Stimulated activated CD8-positive, alpha-beta memory T cell treated with anti-CD3 and anti-CD28 coated beads, Interleukin-7, amount 100 ng/mL, for 48 hours (primary cell): ENCODE measurements at places on chromosomes 3 and 15.

GRCh38 chr15:46039703-46040102, 404.9 kb downstream of the SQOR start:
- DNase-seq: no peak

GRCh38 chr15:66704019-66704802, 2.2 kb downstream of the SMAD6 start:
- no peak for DNase-seq

GRCh38 chr15:80308002-80308401, 56.0 kb upstream of the CTXND1 start:
- no peak for DNase-seq

DNA sequence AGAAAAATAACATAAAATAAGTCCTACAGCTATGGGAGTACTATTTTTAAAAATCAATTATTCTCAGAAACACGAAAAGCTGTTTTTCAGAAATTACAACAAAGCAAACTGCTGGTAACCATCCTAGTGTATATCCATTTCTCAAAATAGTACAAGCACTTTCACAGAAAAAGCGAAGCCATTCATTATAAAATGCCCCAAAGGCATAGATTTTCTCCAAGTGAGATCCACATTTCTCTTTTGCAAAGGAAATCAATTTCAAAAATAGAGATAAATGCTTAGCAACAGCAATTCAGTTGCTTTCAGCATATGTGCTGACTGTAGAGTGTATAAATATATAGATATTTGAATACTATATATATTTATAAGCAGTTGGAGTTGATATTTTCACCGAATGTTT, 1266.3 kb downstream of the SI start:
- no peak for DNase-seq

GRCh38 chr15:29921130-29921601, 98.9 kb upstream of the TJP1 start:
- DNase-seq: no peak

DNA sequence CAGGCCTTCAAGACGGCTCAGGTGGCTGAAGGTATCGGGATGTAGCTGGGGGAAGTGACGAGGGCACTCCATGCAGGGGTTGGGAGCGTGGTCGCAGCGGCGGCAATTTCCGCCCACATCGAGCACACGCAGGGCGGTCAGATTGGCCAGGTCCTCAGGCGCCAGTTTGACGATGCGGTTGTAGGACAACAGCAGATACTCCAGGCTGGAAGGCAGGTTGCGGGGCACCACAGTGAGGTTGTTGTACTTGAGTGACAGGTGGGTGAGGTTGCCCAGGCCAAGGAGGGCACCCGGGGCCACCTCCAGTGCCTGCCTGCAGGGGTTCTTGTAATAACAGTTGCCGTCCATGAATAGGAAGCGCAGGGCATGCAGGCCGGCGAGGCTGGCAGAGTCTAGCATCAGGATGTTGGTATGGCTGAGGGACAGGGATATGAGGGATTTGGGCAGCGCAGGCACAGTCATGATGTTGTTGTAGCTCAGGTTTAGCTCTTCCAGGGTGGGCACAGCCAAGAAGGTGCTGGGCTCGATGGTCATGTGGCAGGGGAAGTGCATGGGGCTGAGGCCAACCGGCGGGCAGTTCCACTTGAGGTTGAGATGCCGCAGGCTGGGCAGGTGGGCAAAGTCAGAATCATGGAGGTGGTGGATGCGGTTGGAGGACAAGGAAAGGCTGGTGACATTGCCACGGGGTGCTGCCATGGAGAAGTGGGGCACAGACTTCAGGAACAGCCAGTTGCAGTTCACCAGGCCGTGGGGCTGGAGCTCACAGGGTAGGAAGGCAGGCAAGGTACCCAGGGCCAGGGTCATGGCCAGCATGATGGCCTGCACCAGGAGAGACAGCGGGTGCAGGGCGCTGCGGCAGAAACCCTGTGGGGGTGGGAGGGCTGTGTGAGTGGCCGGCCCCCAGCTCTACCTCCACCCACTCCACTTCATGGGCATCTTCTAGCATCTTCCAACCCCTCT, 1.7 kb downstream of the TLR9 start:
- DNase-seq: no peak

DNA sequence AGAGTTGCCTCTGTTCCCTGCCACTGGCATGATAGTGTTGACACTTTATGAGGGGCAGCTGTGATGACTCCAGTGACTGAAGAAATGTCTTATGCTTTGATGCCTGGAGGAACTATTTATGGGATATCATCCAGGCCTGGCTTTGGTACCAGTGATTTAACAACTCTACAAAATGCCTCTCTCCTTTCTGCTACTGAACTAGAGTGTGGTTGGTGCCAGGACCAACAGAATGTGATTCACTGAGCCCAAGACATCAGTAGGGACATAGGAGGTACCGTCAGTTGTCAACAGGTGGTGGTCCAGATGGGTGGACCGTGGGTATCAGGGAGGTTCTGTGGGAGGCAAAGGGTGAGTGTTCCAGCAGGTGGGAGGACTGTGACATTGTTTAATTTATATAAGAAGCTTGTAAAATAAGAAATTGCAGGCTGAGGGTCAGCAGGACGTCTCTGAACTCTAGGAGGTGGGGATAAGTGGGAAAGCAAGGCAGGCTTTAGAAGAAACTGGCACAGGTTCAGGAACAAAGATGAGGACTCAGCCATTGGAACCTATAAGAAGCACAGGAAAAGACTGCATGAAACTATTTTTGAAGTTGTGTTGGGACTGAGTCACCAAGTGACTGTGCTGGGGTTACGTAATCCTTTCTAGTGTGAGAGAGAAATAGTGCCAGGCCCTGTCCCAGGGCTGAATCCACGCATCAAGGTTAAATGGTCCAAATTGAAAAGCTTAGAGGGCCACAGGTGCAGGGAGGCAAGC, 28.5 kb upstream of the SLC7A14 start:
- no peak for DNase-seq

- no peak for DNase-seq
Observed at GRCh38 chr15:44023176-44023575, 171.9 kb downstream of the FRMD5 start.

GRCh38 chr3:135038186-135038585, 243.1 kb downstream of the EPHB1 start:
- no peak for DNase-seq

DNA sequence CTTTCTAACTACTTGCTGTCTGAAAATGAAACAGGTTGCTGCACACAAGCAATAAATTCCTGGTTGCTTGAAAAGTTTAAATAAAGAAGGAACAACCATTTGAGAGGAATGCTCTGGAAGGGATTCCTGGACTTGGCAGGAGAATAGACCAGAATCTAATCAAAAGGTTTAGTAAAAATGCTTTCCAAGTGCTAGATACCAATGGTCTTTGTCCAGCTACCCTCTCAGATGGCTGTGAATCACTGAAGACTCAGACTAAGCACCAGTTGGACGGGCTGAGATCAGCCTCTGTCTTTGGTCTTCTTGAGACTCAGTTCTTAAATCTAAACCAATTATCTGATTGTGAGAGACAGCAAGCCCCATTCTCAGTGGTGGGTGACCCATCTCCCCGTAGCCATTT, 27.7 kb upstream of the LPP start:
- no peak for DNase-seq

DNA sequence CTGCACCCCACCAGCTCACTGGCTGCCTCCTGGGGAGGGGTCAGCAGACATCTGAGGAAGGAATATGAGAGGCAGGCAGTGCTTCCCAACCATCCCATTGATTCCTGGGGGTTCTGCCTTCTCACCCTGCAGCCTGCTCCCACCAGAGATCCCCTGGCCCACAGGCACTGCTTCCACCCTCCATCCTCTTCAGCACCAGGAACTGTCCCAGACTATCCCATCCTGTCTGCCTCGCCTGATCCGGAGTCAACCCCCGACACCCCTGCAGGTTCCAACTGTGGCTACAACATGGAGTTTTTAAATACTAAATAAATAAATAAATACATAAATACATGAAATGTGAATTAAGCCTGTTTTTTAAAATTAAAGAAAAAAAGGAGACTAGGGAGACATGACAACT, 43.6 kb downstream of the CACNA2D2 start:
- no peak for DNase-seq

DNA sequence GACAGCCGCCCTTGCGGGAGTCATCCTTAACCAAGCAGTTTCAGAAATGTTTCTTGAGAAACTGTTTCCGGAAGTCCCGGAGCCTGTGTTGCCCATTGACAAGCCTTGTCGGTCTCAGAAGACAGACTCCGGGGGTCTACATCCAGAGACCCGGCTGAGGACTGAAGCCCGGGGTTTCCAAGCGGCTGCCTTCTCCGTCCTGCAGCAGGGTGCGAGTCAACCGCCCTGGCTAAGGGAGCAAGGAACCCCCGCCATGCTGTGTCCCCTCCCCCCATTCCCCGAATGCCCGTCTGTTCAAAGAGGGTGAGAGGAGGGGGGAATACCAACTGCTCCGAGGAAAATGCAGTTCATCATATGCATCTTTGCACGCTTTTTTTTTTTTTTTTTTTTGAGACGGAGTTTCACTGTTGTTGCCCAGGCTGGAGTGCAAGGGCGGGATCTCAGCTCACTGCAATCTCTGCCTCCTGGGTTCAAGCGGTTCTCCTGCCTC, 61.6 kb downstream of the ATP1B3 start:
- DNase-seq: no peak

GRCh38 chr3:18302517-18302916, 122.6 kb downstream of the SATB1 start:
- DNase-seq: no peak

GRCh38 chr3:100311011-100311410, 23.5 kb upstream of the NIT2 start:
- DNase-seq: no peak

DNA sequence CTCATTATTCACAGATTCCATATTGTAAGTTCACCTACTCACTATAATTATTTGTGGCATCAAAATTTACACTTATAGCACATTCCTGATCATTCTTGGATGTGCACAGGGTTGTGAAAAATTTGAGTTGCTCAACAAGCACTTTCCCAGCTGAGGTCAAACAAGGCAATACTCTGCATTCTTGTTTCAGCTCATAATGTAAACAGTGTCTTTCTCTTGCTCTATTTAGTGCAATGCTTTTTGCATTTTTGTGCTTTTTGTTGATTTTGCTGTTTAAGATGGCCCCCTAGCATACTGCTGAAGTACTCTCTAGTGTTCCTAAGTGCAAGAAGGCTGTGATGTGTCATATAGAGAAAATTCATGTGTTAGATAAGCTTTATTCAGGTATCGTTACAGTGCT, 66.7 kb upstream of the TNIK start:
- no peak for DNase-seq

- DNase-seq: no peak
Observed at GRCh38 chr15:54208786-54209185, 230.5 kb downstream of the UNC13C start.

DNA sequence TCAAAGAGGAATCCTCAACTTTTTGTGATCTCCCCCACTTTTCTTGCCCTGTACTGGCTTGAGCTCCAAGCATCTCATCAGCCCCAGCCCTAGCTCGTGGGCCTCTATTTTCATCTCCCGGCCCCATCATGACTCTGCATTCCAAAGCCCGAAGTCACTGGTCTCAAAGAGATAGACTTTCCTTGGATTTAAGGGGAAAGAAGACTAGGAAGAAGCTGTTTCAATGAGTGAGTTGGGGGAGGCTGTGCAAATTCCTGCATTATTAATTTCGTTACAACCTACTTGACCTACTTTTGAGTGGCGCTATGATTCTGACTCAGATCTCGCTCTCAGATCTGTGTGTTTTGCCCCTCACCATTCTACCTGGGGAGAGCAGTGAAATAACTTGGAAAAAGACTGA, 266.6 kb upstream of the TBL1XR1 start:
- no peak for DNase-seq

DNA sequence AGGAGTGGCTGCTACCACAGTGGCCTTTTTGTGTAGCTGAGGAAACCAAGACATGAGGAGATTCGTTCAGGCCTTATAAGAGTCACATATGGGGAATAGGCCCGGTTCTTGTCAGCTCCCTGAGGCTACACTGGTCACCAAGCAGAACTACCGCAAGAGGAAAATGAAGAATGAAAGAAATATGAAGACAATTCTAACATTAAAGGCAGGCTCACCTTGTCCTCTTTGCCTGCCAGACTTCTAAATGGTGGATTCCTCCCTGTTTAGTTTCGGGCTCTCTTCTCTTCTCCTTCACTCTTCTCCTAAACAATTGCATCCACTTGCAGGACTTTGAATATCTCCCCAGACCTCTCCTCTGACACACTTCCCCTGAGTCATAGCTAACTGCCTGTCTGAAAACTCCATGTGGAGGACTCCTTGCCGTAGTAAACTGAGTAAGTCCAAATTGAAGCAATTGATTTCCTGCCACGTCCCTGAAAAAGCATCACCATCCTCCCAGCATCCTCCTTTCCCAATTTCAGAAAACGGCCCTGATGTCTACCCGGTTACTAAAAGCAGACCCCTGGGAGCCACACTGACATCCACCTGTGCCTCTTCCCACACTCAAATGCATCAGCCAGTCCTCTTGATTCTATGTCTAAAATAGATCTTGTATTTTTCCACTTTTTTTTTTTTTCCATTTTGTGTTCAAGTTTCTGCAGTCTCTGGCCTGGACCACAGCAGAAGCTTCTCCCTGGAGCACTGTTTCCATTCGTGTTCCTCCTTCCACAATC, 30.3 kb upstream of the VEPH1 start:
- DNase-seq: no peak

GRCh38 chr3:45640091-45640507, 45.5 kb downstream of the LIMD1 start:
- no peak for DNase-seq

- no peak for DNase-seq
Observed at GRCh38 chr3:135618123-135618522, 347.4 kb upstream of the PPP2R3A start.

DNA sequence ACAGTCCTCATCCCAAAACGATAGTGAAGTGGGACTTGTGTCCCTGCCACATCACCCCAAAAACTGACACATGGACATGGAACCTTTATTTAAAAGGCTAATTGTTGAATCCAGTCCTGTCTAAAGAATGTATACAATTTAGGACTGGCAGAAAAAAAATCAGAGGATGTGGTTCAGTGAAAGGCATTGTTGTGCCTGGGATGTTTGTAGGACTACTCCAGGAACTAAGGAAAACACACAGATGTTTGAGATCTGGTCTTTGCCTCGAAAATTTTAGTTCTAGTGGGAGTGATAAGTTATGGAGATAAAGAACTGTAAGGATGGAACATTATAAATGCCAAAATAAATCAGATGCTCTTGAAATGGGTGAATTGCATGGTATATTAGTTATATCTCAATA, 27.2 kb downstream of the VGLL4 start:
- DNase-seq: no peak

GRCh38 chr3:151838574-151839312, 24.8 kb downstream of the AADAC start:
- DNase-seq: no peak

DNA sequence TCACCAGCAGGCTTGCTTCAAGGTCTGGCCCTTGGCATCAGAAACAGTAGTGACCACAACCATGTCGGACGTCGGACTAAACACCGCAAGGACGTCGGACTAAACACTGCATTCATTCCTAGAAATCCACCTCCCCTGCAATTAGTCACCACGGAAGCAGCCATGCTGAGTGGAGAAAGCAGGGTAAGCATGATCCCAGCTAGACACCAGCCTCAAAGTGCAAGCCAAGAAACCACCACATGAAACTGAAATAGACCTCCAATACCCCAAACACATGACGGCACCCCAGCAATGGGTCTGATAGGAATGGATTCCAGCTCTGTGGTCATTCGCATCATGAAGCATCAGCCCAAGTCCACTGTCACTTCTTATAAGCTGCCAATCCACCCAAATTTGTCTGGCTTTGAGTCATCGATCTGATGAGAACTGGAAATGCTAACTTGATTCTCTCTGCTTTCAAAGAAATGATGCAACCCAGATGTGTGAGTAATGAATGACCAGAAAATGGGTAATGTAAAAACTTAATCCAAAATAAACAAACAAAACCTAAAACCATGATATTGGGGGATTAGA, 348.3 kb upstream of the TMCO5A start:
- DNase-seq: no peak
